ENCODE measurements at places on chromosomes 1 and 21.

- no peak for DNase-seq
Observed at GRCh38 chr21:31186916-31187315, 148.6 kb upstream of the KRTAP19-8 start.

GRCh38 chr1:113565621-113566020 is 175.3 kb downstream of the MAGI3 start:
- no peak for DNase-seq

DNA sequence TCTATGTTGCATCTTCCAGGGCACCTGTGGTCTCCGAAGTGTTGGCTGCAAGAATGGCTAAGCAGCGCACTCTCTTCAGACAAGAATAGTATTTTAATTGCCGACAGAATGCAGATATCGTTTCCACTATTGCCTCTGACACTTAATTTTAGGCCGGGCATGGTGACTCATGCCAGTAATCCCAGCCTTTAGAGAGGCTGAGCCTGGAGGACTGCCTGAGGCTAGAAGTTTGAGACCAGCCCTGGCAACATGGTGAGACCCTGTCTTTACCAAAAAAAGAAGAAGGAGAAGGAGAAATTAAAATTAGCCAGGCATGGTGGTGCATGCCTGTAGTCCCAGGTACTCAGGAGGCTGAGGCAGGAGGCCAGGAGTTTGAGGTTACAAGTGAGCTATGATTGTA is 306.9 kb downstream of the KIF26B start:
- no peak for DNase-seq

DNA sequence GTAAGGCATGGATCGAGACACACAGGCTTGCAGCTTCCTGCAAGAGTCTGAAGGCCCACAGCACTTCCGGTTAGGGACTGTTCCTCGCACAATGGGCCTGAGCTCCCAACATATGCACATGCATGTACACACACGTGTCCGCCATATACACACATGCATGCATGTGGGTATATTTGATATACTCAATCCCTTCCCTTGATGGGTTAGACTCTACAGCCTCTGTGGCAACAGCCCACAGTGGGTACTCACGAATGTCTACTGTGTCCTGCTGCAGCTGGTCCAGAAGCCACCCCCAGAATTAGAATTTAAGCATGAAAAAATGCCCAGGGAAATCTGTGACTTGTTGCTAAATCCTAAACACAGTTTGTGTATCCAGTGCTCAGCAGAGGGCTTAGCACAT is 9.9 kb downstream of the F3 start:
- DNase-seq = no peak

- DNase-seq = no peak
Observed at GRCh38 chr21:16239659-16240265, 510.0 kb downstream of the USP25 start.

DNA sequence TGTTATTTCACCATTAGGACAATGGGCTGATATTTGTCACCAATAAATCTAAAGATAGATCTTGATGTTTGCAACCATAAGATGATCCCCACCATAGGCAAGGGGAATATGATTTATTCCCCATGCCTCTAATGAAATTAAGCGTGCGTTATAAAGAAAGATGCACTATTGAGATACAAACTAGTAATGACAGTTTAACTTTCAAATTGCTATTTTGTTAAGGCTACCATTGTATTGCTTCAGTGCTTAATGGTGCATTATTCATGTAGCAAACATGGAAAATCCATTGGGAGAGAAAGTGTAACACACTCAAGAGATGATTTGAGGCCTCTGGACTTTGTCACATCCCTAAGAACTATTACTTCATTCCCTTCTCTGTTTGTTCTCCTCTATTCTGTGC is 108.9 kb upstream of the TRABD2B start:
- DNase-seq = no peak

DNA sequence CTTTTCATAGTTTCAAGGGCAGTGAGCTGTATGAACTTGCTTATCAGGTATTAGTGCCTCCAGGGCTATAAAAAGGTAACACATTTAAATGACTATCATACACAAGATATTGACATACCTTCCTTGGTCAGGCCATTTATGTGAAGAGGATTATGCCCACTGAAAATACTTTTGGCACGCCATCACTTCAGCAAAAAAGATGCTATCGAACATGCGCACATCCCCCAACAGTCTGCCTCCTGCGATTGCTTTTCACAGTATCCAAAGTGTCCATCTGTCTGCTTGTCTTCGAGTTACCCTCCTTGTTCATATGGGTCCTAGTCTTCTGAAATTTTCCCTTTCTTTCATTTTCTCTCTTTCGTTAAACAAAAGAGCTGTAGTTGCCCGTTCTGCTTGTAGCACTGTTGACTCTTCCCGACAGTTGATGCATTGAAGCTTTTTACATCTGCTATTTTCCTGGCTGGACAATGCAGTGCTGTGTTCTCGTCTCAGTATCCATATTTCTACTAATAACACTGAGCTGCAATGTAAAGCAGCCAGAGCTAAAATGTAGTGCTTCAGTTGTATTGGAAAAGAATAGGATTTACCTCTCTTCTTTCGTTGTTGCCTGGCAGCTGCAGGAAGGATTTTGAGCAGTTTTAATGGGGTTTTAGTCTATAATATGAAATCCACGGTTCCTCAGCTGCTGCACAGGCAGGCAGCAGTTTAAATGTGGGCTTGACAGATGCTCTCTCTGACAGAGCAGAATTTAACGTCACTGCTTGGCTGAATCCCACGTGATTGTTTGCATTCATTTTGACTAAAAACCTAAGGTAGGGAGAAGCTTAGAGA is at the start of gene B3GALT2:
Gene B3GALT2, minus strand, starts transcription at position 713 of the 831 bp plus-strand sequence. CDS start 5,051 bp downstream, outside the sequence.
- DNase-seq = peak; percentile 9

- peak; percentile 11 for DNase-seq
Observed at GRCh38 chr1:27527223-27527889, 37.4 kb upstream of the WASF2 start.

GRCh38 chr1:214216779-214217178 is 64.2 kb upstream of the SMYD2 start:
- no peak for DNase-seq

GRCh38 chr1:6348511-6349191 is 44.9 kb downstream of the ACOT7 start:
- peak; percentile 60 for DNase-seq

DNA sequence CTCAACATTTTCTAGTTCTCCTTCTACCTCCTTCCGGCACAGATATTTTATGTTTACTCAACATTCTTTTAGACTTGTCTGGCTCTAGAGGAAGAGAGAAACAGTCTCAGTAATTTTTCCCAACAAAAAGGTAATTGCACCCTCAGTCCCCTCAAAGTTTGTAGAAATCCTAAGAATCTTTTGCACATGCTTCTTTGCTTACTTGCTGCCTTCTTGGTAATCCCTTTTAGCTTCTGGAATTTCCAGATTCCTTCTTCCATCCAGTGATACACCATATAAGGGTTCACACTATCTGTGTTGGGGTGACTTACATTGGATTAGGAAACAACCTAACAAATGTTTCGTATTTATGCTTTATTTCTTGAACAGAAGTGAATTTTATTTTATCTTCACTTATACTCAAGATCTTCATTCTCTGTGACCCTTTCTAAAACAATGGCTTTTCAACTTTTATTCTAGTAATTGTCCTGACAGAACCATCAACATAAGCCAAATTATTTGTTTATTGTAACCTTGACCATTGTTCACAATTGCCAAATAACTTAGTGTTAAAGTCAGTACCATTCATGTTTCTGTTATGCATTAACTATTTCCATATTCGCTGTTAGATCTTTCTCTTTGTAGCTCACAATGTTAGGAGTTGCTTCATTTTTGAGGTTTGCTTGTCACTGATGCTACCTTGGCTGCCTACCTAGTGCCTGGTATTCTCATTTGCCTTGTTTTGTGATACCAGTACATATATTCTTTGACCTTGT is 238.1 kb downstream of the HMCN1 start:
- DNase-seq = no peak

DNA sequence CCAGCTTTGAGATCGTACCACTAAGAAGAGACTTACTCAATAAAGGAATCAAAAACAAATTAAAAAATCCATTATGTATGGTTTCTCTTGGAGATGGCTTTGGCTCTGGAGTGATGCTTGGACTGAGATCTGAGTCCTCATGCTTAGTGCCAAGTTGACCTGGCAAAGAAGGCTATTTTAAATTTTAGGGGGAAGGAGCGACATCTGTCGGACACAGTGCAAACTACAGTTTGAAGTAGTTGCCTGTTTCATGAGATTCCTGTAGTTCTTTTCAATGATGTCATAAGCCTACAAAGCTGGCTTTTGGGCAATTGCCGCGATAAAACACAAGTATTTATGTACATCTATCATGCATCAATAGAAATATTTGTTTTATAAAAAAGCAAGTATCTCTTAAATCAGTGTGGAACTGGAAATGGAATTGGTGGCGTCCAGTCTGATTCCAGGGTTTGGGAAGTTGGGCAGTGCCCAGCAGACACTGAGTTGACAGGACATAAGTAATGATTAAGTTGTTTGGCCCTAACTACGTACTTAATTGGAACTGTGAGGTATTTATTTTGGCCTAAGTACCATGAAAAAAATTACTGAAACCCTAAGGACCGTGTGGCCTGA is 50.0 kb downstream of the TBCE start:
- DNase-seq = peak; percentile 72

DNA sequence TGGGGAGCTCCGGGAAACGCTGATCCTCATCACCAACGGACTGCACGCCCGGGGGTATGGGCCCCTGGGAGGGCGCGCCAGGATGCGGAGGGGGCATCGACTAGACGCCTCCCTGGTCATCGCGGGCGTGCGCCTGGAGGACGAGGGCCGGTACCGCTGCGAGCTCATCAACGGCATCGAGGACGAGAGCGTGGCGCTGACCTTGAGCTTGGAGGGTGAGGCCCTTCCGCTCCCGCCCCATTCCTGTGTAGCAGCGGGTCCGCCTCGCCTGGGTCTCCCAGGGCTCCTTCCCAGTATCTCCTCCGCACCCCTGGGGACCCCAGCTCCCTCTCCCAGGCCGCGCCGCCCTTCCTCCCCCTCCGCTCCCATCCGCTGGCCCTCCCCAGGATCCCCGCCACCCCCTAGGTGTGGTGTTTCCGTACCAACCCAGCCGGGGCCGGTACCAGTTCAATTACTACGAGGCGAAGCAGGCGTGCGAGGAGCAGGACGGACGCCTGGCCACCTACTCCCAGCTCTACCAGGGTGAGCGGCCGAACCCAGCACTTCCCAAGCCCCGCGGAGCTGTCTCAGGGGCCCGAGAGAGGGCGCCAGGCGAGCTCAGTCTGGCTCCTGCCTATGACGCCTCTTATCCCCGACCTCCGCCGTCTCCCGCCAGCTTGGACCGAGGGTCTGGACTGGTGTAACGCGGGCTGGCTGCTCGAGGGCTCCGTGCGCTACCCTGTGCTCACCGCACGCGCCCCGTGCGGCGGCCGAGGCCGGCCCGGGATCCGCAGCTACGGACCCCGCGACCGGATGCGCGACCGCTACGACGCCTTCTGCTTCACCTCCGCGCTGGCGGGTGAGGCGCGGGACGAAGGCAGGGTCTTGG is 5.0 kb downstream of the HAPLN2 start:
- DNase-seq = peak; percentile 39

GRCh38 chr1:100452641-100453040 is 85.3 kb upstream of the GPR88 start:
- peak; percentile 79 for DNase-seq

DNA sequence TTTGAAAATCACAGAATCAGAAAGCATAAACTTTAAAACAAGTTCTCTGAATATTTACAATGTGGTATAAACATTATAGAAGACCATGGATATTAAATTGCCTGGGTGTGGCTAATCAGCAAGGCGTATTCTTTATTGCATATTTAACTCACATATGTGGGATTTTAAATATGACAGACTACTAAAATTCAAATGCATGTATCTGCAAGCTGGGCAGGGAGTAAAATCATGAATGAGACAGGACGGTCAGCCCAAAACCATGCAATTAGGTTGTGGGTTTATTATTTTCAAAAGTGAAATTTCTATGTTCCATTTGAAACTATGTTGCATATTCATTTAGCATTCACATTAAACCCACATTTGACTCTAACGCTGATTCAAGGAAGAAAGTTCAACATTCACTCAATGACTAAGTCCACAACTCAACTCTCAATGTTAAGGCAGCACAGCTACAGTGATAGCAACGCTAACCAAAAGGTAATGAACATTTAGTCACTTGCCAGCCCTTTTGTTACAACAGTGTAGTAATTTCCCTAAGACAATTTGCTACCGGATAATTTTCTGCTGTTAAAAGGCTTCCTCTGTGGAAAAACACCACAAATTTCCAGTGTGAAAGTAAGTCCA is 6.3 kb upstream of the SYNJ1 start:
- DNase-seq = peak; percentile 24

- DNase-seq = no peak
Observed at GRCh38 chr1:184634296-184634695, 120.4 kb downstream of the EDEM3 start.

GRCh38 chr1:109803901-109804331 is 40.2 kb upstream of the EPS8L3 start:
- DNase-seq = no peak

- no peak for DNase-seq
Observed at GRCh38 chr1:178933709-178934490, 63.0 kb upstream of the ANGPTL1 start.

DNA sequence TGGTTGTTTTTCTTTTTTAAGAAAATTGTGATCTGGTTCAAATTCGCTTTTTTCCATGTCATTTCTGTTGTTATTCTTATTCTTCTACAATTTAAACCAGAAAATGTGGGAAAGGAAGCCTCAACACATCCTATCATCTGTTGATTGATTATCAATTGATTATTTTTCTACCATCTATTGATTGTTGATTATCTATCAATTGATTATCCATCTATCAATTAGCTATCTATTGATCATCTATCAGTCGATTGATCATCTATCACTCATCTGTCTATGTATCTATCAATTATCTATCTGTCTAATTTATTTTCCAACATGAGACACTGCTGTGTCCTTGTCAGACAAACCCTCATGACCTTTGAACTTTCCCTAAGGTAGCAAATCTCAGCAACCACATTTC is 136.1 kb upstream of the ARHGEF16 start:
- DNase-seq = no peak

GRCh38 chr1:23628951-23629387 is 62.6 kb upstream of the RPL11 start:
- no peak for DNase-seq

DNA sequence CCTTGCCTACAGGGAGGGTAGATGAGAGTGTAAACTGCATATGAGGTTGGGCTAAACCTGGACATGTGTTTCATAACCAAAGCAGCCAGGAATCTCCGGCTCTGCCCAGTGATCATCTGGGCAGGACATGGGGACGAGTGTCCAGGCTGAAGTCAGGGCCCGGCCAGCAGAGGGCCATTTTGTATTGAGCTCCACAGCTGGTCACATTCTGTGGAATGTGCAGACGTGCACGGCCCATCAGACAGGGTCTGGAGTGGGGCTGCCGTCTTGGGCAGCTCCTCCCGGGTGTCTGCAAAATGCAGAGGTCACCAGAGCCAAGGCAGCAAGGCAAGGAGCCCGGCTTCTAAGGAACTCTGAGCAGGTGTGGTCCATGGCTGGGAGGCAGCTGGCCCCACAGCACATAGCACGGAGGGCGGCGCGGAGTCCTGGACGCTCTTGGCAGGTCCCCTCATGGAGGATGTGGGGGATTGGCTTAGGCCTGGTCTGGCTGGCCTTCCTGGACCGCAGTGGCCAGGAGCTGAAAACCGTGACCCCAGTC is 6.2 kb downstream of the LRRC3 start:
- DNase-seq = no peak

GRCh38 chr1:56032096-56032676 is 547.2 kb downstream of the PLPP3 start:
- no peak for DNase-seq

Data from activated CD4-positive, alpha-beta T cell treated with anti-CD3 and anti-CD28 coated beads, Interleukin-2, amount 50 U/mL, for 16 hours (primary cell).